Mucosa of gallbladder (tissue), 1 donor: ENCODE measurements at places on chromosomes 7 and 10. TPM values are rescaled to one million over a fixed set of nuclear protein-coding genes. Genes with fewer than 3 reads are reported as not detected.

Gene OPN1SW
- total RNA-seq, result not detected

Gene FOXI2
- 0.23 TPM for total RNA-seq

Gene SEMA4G
- total RNA-seq, result 55.1 TPM

Gene GLUD1
- 126 TPM for total RNA-seq

Gene ANLN
- 4.1 TPM for total RNA-seq

Gene CCDC186
- 27.7 TPM for total RNA-seq

Gene PRKAR2B
- total RNA-seq, result 7.1 TPM

Gene SLC26A3
- 856 TPM for total RNA-seq

Gene GNGT1
- total RNA-seq, result not detected

Gene PRDX3
- 126 TPM for total RNA-seq

DNA sequence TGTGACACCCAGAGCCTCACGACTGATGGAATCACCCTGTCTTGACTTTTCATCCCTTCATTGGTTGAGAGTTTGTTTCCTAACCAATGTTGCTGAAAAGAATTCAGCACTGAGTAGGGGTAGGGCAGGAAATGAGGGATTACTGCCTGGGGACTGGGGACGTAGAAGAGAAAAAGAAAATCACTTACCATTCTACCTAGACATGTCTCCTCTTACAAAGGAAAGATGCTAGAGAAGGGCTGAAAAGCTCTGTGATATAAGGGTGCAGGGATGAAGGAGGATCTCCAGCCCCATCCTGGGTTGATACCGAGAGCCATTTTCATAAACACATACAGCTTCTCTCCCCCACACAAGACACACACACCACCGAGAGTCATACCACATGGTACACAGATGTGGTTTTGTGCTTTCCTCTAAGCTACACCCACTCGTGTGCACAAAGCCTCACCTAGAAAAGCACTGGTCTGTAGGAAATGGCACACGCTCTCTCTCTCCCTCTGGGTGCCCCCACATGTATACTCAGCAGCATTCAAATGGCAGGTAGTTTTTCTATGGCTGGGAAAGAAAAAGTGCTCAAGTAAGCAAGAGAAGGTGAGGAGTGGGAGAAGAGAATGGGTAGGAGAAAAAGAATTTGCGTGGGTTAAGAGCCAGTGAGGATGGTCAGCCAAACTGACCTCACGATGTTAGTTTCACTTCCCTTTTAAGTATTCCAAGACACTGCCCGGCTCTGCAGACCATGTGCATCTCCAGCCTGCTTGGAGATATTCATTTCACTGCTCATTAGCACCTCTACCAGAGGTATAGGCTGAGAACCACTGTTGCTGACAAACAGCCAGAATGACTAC is 85.8 kb downstream of the CALD1 start:
- DNase-seq, result no peak

DNA sequence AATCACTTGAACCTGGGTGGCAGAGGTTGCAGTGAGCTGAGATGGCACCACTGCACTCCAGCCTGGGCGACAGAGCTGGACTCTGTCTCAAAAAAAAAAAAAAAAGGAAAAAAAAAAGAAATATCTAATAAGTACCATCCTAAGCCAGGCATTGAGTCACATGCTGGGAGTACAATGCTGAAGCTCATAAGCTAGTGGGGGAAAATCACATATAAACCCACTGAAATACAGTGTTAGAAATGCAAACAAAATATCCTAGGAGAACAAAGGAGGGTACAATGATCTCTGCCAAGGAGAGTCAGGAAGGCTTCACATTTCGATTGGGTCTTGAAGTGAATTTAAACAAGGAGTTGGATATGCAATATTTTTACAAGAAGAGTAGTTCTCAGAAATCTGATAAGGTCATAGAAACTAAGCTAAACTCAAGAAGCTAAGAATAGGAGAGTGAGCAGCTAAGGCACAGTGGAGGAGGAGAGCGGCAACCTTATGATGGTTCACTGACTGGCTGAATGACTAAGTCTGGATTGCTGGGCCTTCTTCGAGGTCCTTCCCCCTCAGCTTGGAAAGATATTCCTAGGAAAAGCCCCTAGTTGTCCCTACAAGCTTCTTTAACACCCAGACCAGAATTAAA is 115.5 kb downstream of the PHTF2 start:
- DNase-seq, result no peak

- no peak for DNase-seq
Observed at GRCh38 chr7:18064242-18064838, 36.7 kb upstream of the PRPS1L1 start.

DNA sequence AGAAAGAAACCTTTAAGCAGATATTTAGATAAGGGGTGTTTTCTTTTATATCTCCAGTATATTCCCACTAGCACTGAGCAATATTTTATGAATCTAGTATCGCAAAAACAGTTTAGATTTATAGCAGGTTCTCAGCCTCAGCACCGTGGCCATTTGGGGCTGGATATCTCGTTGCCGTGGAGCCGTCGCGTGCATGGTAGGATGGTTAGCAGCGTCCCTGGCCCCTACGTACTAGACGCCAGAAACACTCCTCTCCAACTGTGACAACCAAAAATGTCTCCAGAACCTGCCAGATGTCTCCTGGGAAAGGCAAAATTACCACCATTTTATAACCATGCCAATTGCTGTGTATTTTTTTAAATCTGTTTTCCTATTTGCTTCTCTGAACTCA is 172.9 kb downstream of the CACNB2 start:
- no peak for DNase-seq

DNA sequence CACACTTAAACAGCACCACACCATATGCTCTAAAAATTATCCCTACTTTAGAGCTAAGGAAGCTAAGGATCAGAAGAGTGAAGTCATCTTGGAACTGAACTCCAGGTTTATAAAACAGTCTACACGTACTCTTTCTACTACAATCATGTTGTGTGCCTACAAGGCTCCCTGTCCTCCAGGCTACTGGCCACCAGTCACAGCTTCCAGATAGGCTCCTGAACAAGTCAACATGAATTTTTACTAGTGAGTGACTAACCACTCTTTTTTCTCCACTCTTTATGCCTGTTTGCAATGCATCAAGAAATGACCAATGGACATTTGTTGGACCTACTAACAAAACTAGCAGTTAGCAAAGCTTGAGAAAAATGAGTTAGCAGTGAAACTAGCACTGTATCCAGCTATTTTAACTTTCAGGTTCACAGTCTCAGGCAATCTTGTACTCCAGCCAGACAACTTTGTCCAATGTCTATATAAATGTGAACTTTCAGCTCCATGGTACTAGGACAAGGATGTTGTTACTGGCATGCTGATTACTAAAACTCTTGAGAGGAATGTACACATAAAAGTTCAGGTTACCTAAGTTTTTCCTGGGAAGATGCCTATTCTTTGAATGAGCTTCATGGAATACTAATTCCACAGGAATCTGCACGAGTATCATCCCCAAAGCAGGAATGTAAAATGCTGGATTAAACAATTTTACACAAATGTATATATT is 180.0 kb downstream of the BTAF1 start:
- DNase-seq, result no peak

GRCh38 chr10:104281694-104282093 is 12.7 kb downstream of the GSTO2 start:
- DNase-seq, result no peak

GRCh38 chr7:75969704-75970498 is 24.5 kb downstream of the TMEM120A start:
- DNase-seq, result no peak

DNA sequence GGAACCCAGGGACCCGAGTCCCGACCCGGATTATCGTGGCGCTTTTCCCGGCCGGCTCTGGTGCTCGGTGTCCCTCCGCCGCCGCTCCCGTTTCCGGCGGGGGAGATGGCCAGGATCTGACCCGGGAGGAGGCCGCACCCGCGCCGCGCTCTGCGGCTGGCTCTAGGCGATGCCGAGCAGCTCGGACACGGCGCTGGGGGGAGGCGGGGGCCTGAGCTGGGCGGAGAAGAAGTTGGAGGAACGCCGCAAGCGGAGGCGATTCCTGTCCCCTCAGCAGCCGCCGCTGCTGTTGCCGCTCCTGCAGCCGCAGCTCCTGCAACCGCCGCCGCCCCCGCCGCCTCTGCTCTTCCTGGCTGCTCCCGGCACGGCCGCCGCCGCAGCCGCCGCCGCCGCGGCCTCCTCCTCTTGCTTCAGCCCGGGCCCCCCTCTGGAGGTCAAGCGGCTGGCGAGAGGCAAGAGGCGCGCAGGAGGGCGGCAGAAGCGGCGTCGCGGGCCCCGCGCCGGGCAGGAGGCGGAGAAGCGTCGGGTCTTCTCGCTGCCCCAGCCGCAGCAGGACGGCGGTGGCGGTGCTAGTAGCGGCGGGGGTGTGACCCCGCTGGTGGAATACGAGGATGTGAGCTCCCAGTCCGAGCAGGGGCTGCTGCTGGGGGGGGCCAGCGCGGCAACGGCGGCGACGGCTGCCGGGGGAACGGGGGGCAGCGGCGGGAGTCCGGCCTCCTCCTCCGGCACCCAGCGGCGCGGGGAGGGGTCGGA is 593 bp downstream of the CDK13 start:
- peak; percentile 47 for DNase-seq

- DNase-seq, result no peak
Observed at GRCh38 chr7:143447466-143447865, 4.2 kb downstream of the TAS2R60 start.

DNA sequence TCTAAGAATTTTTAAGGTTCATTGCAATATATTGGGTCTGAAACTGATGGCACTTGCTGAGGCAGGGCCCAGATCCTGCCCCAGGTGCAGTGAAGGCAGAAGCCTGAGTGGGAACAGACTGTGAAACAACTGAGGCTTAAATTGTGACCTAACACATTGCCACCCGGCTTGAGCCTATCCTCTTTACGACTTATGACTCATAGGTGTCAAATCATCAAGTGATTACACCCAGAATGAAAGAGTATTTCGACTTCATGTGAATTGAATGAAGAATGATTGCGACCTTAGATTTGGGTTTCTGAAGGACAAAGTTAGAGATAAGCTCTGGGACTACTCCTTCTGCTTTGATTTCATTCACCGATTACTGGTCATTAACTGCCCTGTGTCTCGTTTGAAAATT is 200.9 kb downstream of the CREB5 start:
- no peak for DNase-seq

GRCh38 chr10:6987536-6987945 is 407.5 kb upstream of the PRKCQ start:
- DNase-seq, result no peak

- DNase-seq, result no peak
Observed at GRCh38 chr7:41277561-41277960, 425.3 kb downstream of the INHBA start.

DNA sequence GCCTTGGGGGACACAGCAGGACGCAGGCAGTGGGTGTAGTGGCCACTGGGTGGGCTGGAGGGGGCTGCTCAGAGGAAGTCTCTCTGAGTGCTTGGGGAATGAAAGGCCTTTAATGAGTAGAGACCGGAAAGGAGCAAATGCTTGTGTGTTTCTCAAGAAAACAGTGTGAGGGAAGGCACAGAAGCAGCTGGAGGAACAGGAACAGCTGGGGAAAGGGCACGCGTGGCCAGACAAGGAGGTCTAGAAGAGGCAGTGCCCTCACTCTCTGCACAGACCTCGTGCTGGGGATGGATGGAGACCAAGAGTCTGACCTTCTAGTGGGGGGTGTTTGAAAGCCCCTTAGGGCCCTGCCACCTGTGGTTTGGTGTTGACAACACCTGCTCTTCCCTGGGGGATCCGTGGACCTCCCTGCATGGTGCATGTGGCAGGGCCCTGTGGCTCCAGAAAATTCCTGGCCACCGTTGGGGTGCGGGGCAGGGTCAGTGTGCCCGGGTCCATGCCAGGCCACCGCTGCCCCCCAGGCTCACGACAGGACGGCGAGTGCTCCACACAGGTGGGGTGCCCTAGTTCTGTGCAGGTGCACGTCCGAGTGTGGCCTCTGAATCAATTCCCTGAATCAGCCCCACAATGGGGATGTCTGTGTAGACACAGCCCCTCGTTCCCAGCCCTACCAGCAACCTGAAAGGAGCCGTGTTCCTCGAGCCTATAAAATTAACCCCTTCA is 25.9 kb upstream of the FAM20C start:
- DNase-seq, result peak; percentile 10

GRCh38 chr7:3825491-3825890 is 524.4 kb downstream of the SDK1 start:
- no peak for DNase-seq

DNA sequence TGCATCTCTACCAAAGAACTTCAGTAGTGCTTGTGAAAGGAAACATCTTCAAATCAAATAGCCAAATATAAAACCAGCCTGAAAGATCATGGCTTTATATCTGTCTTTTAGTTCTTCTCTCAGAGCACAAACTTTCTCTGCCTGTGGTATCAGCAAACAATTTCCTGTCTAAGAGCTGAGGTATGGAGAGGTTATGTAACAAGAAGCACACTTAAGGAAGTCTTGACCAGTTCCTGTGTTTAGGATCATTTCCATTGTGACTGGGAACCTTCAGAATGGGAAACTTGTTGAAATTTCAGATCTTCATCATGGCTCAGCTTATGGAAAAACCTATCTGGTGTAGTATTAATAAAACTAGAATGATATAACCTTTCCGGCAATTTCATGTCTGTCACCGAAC is 148.8 kb downstream of the MBL2 start:
- DNase-seq, result no peak

GRCh38 chr7:138163800-138164199 is 87.5 kb downstream of the AKR1D1 start:
- DNase-seq, result no peak

- DNase-seq, result no peak
Observed at GRCh38 chr10:97752956-97753355, 16.0 kb downstream of the ZFYVE27 start.
